ENCODE measurements at places on chromosomes 1 and 21.

GRCh38 chr1:67843331-67843730, 10.1 kb upstream of the GNG12 start:
- no peak for DNase-seq

GRCh38 chr1:32232558-32233304, 10.5 kb downstream of the EIF3I start:
- DNase-seq, result no peak

GRCh38 chr1:109802901-109803561, 39.3 kb upstream of the EPS8L3 start:
- DNase-seq, result no peak

GRCh38 chr21:43850728-43851295, 14.2 kb upstream of the AGPAT3 start:
- no peak for DNase-seq

- DNase-seq, result no peak
Observed at GRCh38 chr1:99264201-99265021, at the start of gene PLPPR4. PLPPR4 (plus strand) TSS chr1:99264492; CDS start chr1:99264594, 102 bp downstream.

DNA sequence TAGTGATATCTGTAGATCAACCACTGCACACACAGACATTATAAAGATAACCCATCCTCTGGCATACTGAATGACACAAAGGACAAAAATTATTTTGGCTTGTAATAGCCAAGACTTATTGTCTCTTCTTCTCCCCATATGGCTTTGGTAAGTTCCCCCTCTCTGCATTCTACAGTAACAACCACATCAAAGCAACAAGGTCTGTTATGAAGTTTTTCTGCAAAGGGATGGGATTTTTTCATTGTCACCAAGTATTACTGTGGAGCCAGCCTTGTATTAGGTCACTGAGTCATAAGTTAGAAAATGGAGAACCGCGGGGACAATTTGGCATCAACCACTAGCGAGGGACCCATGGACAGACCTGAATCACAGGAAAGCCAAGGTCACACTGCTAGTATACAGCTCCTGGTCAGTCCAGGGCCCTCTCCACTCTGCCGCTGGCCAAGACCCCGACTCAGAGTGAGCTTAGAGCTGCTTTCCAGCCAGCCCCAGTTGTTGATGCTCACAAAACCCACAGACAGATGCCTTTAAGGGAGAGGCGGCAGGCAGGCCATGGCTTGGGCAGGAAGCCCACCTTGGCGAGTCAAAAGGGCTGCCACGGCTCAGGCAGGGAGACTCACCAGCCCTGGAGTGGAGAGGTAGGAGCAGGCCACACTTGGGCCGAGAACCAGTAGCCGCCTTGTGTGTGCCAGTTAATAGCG, 6.0 kb downstream of the PABPC4 start:
- DNase-seq, result no peak

GRCh38 chr1:63983391-63984256, 209.8 kb downstream of the ROR1 start:
- no peak for DNase-seq

DNA sequence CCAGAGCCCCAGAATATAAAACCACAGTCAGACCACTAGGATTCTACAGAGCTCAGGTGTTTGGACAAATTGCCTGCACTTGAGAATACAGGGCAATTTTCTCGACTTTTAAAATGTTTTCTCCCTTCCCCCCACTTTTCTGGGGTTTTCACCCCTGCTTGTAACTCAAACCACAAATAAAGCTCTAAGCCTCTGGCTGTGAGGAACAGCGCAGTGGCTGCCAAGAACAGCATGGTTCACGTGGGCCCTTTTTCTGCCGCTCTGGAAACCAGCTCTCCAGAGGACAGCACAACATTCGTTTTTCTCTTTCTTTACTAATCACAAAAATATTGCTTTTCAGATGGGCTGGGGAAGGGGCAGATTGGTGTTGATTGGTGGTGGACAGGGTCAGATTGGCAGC, 102.2 kb upstream of the JUN start:
- no peak for DNase-seq

- DNase-seq, result no peak
Observed at GRCh38 chr1:12059722-12060464, 3.2 kb upstream of the TNFRSF8 start.

GRCh38 chr1:41666981-41667631, 182.6 kb upstream of the EDN2 start:
- no peak for DNase-seq

- DNase-seq, result no peak
Observed at GRCh38 chr1:9852410-9853248, 28.9 kb upstream of the CLSTN1 start.

DNA sequence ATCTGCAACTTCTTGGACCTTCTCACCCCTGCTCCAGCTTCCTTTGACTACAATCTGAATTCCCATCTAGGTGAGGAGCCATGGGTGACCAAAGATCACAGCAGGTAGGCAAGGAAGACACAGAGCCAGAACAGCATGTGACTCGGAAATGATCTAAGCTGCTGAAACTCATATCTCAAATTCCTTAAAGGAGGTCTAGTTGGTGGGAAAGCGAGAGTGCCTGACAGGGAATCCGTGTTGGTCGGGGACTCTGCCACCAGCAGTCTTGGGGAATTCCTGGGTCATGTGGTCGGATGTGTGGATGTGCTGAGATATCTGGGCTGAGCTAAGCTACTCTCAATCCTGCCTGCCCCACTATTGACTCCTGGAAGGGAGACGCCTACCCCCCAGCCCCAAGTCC, 3.2 kb upstream of the NUAK2 start:
- DNase-seq, result no peak

DNA sequence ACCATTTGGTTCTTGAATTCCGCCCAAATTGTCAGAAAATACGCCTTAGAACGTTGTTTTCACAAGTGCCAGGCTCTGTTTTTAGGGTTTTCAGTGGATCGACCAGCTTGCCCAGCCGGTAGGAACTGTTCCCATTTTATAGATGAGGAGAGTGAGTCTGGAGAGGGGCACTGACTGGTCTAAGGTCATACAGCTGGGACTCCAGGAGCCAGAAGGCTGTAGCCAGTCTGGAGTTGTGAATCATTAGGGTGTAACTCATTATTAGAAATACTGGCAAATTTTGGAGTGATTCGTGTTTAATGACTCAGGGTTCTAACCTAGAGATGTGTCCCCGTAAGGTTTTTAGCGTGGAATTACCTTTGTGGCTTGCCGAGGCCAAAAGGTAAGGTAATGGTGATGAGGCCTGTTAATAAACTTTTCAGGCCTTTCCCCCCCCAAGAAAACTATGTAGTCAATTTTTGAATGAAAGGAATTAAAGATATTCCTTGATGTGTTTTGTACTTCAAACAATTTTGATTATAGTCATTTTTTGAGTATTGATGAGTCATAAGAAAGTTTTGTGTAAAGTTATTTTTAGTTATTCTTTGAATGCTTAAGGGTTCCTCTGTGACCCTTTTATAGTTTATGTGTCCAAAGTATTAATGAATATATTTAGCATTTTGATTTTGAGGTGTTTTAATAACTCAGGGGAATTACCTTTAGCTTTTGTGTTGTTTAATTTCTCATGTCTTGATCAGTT, 2.1 kb downstream of the DYRK1A start:
- DNase-seq, result no peak

- DNase-seq, result no peak
Observed at GRCh38 chr1:50522691-50523342, 99.6 kb upstream of the DMRTA2 start.

DNA sequence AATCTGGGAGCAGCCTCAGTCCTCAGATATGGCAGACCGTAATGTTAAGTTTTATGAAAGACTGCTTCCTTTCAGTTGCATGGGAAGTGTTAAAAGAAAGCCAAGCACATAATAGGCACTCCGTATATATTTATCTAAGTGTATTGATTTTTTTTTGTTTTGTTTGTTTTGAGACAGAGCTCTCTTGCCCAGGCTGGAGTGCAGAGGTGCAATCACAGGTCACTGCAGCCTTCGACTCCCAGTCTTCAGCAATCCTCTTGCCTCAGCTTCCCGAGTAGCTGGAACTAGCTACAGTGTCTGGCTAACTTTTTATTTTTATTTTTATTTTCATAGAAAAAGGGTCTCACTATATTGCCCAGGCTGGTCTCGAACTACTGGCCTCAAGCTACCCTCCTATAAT, 341.8 kb downstream of the USH2A start:
- no peak for DNase-seq

Measured in frontal cortex (tissue), 4 donors.